Naive thymus-derived CD4-positive, alpha-beta T cell (primary cell): ENCODE measurements at places on chromosomes 1 and 21. TPM values are rescaled to one million over a fixed set of nuclear protein-coding genes. Genes with fewer than 3 reads are reported as not detected.

A3GALT2 gene
- not detected for total RNA-seq

ZBTB7B gene
- 57.2 TPM for total RNA-seq

RAB25 gene
- 1.1 TPM for total RNA-seq

SERTAD4 gene
- not detected for total RNA-seq

SPRR2F gene
- not detected for total RNA-seq

AGBL4 gene
- total RNA-seq: not detected

ZYG11A gene
- 0.27 TPM for total RNA-seq

ZNF683 gene
- total RNA-seq: 6.3 TPM
